ENCODE measurements at places on chromosomes 16 and 17.
A peak's percentile ranks its signal among the peaks of the same experiment; 100 is the strongest.

DNA sequence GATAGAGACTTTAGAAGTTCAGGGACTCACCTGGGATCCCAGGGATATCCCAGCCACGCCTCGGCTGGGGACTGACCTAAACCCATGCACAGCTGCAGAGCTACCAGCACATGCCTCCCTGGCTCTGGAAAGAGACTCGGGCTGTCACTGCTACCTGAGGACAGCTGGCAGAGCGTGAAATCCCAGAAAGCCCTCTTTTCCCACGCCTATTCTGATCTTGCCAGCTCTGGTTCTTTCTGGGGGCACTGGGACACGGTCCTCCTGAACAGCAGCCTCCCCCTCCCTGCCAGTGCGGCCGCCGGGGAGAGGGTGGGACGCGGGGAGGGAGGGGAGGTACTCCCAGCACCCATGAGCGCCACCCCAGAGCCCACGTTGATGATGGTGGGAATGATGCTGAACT is 10.8 kb downstream of the P2RX5 start:
- DNase-seq = peak; percentile 41

DNA sequence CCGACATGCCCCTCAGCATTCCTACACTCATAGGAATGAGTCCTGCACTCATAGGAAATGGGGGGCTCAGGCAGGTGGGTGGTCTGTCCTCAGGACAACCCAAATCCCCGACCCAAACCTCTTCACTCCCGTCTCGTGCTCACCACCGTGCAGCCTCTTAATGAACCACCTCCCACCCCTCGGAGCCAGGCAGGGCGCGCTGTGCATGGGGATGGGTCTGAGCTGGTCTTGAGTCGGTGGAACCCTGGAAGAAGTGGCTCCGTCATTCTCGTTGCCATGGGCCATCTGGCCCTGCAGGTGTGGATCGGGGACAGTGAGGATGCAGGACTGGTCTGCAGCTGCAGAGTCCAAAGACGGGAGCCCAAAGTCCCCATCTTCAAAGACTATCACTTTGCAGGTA is 6.4 kb upstream of the RAB40B start:
- no peak for DNase-seq

- DNase-seq = no peak
These were observed 85.2 kb downstream of the KSR1 start for GRCh38 chr17:27541301-27542023.

DNA sequence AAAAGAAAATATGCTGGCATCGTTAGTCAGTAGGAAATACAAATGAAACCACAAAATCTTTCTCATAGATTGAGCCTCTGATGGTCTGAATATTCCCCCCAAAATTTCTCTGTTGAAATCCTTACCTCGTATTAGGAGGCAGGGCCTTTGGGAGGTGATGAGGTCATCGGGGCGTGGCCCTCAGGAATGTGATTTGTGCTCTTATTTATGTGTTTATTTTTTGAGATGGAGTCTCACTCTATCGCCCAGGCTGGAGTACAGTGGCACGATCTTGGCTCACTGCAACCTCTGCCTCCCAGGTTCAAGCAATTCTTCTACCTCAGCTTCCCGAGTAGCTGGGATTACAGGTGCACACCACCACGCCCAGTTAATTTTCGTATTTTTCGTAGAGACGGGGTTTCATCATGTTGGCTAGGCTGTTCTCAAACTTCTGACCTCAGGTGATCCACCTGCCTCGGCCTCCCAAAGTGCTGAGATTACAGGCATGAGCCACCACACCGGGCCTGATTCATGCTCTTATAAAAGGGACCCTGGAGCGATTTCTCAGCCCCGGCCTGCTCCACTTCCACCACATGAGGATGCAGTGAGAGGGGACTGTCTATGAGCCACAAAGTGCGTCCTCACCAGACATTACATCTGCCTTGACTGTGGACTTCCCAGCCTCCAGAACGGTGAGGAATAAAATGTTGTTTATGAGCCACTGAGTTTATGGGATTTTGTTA is 53.1 kb downstream of the DNAH17 start:
- no peak for DNase-seq

GRCh38 chr17:42985225-42985624 is 4.9 kb downstream of the RUNDC1 start:
- DNase-seq = no peak

- DNase-seq = no peak
These were observed 29.1 kb upstream of the PHOSPHO1 start for GRCh38 chr17:49259663-49260010.

DNA sequence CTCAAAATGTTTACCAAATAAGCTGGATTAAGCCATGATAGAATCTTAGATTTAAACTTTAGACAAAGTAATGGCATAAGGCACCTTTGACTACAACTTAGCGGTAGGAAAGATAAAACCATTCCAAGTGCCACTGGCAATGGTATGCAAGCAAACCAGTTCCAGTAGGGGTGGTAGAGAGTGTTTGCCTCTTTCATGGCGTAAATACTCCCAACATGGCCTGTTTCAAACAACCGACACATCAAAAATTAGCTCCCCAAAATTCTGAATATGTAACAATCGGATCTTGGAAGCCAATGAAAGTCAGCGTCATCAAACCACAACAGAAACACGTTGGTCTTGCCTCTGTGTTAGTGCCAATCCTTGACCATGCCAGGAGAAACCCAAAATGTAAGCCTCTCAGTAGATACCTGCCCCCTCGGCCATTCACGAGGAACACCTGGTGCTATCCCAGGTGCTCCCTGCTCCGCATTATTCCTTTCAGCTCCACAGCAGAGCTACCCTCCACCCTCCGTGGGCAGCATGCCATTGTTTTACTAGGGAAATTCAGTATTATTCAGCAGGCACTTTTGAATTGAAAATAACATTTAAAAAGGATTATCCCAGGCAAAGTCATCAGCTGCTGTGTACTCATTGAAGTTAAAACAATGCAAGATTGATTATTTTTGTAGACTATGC is 307.8 kb upstream of the CDH11 start:
- no peak for DNase-seq

- no peak for DNase-seq
These were observed 88.8 kb upstream of the GSE1 start for GRCh38 chr16:85524365-85524629.

- no peak for DNase-seq
These were observed 16.9 kb downstream of the CDH3 start for GRCh38 chr16:68662035-68662434.

- no peak for DNase-seq
These were observed 177.2 kb downstream of the ABCC12 start for GRCh38 chr16:47978491-47979163.

GRCh38 chr17:18122990-18123753 is 14.6 kb downstream of the MYO15A start:
- no peak for DNase-seq

GRCh38 chr17:78915872-78916632 is 9.1 kb downstream of the TIMP2 start:
- no peak for DNase-seq

DNA sequence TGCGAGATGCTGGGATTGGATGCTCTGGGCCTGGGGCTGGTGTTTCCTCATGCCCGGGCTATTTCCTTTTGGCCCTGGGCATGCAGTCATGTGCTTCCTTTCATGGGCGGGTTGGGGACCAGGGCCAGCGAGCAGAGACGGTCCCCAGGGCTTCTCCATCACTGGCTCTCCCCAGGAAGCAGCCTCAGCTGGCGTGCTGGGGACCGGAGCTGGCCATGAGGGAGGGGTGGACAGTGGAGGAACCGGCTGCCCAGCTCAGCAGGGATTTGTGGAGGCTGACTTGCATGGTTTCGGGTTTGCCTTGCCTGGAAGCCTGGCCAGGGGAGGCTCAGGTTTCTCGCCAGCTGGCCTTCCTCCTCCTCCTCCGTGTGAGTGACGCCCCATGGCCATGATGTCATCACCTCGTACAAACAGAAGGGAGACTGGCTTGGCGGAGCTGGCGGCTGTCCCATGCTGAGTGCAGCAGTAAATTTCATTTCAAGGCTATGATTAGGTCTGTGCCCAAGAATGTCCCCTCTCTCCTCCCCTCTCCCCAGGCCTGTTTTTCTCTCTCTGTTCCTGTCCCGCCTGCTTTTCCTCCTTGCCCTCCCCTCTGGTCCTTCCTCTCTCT is 8.9 kb upstream of the TIMP2 start:
- no peak for DNase-seq

DNA sequence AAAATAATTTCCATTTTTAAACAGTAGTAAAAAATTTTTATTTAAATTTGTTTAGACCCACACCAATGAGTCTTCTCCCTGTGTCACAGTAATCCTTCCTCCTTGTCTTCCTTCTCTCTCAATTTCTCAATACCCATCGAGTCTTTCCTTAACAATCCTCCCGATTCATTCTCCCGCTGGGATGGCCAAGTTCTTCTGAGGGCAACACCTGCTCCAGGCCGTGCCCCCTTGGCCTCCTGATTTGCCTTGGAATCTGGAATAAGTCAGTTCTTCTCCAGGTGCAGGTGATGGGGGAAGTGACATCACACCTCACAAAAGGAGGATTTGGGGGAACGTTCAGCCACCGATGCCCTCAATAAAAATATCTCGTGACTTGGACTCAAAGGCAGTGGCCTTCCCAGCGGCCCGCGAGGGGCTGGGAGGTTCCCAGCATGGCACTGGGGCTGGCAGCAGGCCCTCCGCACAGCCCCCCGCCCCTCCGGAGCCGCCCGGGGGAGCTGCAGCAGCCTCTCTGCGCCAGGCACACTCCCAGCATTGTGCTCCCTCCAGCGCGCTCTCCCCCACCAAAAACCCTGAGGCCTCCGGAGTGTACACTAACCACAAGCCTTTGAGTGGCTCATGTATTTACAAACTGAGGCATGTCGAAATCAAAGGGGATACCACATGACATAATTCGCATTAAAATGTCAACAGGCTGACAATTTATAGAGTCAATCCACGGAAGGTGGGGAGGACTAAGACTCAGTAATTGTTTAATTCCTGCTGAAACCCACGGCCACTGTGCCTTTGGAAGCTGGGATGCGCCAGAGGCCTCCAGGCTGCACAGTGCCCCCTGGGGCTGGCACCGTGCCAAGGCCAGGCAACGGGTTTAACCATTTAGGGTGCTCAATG is 120.5 kb downstream of the ZFHX3 start:
- DNase-seq = no peak

DNA sequence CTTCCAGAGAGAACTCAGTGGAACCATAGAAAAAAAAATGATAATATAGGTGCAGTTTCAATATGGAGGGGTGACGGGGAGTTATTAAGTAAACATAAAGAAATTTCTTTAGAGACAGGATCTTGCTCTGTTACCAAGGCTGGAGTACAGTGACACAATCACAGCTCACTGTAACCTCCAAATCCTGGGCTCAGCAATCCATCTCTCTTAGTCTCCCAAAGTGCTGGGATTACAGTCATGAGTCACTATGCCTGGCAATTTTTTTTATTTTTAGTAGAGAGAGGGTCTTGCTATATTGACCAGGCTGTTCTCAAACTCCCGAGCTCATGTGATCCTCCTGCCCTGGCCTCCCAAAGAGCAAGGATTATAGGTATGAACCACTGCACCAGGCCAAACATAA is 48.8 kb downstream of the NLRC5 start:
- no peak for DNase-seq

- no peak for DNase-seq
These were observed 301.5 kb upstream of the CDH5 start for GRCh38 chr16:66064801-66065530.
